ENCODE measurements at places on chromosomes 7 and 10. TPM values are rescaled to one million over a fixed set of nuclear protein-coding genes. Genes with fewer than 3 reads are reported as not detected.

BMI1 gene
- total RNA-seq: 74.6 TPM

HOXA4 gene
- not detected for total RNA-seq

FGFR2 gene
- not detected for total RNA-seq

ANKRD61 gene
- total RNA-seq: 0.38 TPM

EVX1 gene
- total RNA-seq: not detected

STEAP1B gene
- total RNA-seq: 0.37 TPM

GRCh38 chr7:129825209-129825970 is 127.4 kb downstream of the UBE2H start:
- H3K27ac ChIP-seq: peak overlapping the region; percentile 82
- H3K27me3 ChIP-seq: peaks cover 5% of the 10 kb centered on the region
- no peaks in the 10 kb centered on the region for H3K36me3 ChIP-seq
- peaks cover 24% of the 10 kb centered on the region for H3K4me1 ChIP-seq
- H3K4me3 ChIP-seq: peak overlapping the region; percentile 87

- no peak overlapping the region for H3K27ac ChIP-seq
- no peaks in the 10 kb centered on the region for H3K27me3 ChIP-seq
- no peak overlapping the region for H3K4me3 ChIP-seq
- peaks cover 26% of the 10 kb centered on the region for H3K36me3 ChIP-seq
Observed at GRCh38 chr10:6212806-6213205, 10.1 kb downstream of the PFKFB3 start.

GRCh38 chr10:131033166-131034085 is 278.1 kb downstream of the TCERG1L start:
- H3K4me1 ChIP-seq: no peaks in the 10 kb centered on the region
- H3K27me3 ChIP-seq: no peaks in the 10 kb centered on the region
- no peaks in the 10 kb centered on the region for H3K36me3 ChIP-seq

GRCh38 chr7:13822678-13823077 is 166.8 kb downstream of the ETV1 start:
- H3K4me1 ChIP-seq: no peaks in the 10 kb centered on the region
- no peak overlapping the region for H3K27ac ChIP-seq
- no peak overlapping the region for H3K4me3 ChIP-seq
- H3K27me3 ChIP-seq: no peaks in the 10 kb centered on the region

DNA sequence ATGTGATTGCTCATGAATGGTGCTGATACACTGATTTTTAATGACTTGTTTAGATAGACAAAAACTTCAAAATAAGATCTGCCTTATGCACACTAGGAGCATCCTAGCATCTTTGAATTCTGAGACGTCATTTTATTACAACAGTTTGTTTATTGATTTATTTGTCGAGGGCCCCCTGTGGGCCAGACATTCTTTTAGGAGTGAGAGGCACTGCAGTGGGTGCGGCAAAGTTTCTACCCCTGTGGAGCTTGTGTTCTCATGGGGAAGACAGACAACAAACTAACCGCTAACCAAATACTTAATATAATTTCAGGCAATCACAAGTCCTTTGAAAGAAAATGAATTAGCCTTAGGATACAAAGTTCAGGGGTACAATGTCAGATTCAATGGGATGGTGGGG is 363.1 kb downstream of the RPS24 start:
- H3K27ac ChIP-seq: no peak overlapping the region
- no peaks in the 10 kb centered on the region for H3K36me3 ChIP-seq
- H3K4me1 ChIP-seq: no peaks in the 10 kb centered on the region
- no peak for DNase-seq
- H3K4me3 ChIP-seq: no peak overlapping the region

GRCh38 chr7:139108266-139109187 is 993 bp downstream of the ZC3HAV1 start:
- H3K27ac ChIP-seq: peak overlapping the region; percentile 92
- no peaks in the 10 kb centered on the region for H3K27me3 ChIP-seq
- peaks cover 31% of the 10 kb centered on the region for H3K4me1 ChIP-seq
- peak; percentile 57 for DNase-seq
- peaks cover 46% of the 10 kb centered on the region for H3K36me3 ChIP-seq

- DNase-seq: no peak
- no peak overlapping the region for H3K27ac ChIP-seq
- H3K4me1 ChIP-seq: no peaks in the 10 kb centered on the region
- H3K36me3 ChIP-seq: no peaks in the 10 kb centered on the region
- H3K27me3 ChIP-seq: no peaks in the 10 kb centered on the region
Observed at GRCh38 chr7:148155826-148156225, 434.7 kb upstream of the C7orf33 start.

DNA sequence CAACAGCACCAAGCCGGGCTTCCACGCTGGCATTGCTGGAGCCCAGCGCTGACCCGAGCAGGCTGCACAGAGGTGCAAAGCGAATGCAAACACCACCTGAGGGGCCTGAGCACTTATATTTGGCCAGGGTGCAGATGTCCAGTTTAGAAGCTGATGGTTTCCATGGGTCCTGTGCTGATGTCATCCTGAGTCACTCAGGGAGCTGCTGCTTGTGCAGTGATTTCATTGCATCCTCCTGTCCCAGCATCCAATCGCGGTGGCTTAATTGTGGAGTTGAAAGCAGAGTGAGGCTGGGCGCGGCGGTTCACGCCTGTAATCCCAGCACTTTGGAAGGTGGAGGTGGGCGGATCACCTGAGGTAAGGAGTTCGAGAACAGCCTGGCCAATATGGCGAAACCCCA is 410.2 kb upstream of the KLF6 start:
- no peak overlapping the region for H3K4me3 ChIP-seq
- DNase-seq: no peak
- no peaks in the 10 kb centered on the region for H3K36me3 ChIP-seq

- H3K4me3 ChIP-seq: no peak overlapping the region
- no peak overlapping the region for H3K27ac ChIP-seq
- H3K4me1 ChIP-seq: no peaks in the 10 kb centered on the region
- no peak for DNase-seq
Observed at GRCh38 chr7:107408349-107408748, 61.5 kb upstream of the GPR22 start.

GRCh38 chr10:34526758-34527730 is 288.1 kb downstream of the PARD3 start:
- H3K27me3 ChIP-seq: no peaks in the 10 kb centered on the region
- H3K27ac ChIP-seq: no peak overlapping the region
- no peaks in the 10 kb centered on the region for H3K36me3 ChIP-seq
- H3K4me1 ChIP-seq: no peaks in the 10 kb centered on the region

DNA sequence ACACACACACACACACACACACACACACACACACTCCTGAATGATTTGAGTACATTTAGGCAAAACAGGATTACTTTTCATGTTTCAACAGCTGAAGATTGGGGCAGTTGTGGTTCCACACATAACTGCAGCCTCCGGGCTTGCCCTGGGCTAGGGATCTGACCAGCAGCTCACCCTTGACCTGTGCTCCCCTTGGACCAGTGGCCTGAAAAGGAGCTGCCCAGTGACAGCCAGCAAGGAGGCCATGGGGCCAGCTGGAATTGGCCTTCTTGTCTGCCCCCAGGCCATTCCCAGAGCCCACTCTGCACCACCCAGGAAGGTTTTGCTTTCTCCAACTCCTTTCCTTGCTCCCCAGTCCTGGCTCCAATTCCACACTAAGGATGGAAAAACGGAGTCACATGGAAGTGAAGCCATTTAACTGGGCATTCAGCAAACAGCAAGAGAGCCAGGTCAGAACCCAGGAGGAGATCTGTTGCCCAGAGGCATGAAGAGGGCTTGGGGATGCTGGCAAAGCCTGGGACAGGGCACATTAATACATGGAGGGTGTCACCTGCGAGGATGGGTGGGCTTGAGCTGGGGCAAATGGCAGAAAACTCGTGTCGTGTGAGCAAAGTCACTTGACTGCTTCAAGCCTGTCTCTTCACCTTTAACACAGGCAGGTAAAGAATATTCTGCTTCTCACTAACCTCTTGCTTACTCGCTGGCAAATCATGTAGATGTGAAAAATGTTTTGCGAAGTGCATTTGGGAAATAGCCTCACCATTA is 61.5 kb upstream of the GDF10 start:
- DNase-seq: no peak
- H3K36me3 ChIP-seq: no peaks in the 10 kb centered on the region
- H3K4me1 ChIP-seq: peaks cover 3% of the 10 kb centered on the region
- no peak overlapping the region for H3K4me3 ChIP-seq
- H3K27me3 ChIP-seq: no peaks in the 10 kb centered on the region

DNA sequence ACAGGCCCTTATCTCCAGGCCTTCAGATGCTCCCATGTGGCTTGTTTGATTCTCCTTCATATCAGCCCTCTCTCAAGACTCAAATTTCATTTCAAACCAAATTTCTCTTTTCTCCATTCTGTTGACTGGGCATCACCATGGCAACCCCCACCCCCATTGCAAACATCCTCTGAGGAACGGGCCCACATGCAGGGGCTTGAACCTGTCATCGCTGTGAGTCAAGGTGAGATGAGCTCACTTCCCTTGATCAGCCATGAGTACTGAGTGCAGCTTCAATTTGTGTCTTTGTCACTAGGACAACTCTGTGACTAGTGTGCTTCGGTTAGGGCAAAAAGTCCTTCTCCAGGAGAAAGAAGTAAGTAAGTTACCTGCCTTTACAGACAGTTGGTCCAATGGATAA is 41.9 kb downstream of the CALML3 start:
- no peak overlapping the region for H3K27ac ChIP-seq
- DNase-seq: no peak
- no peak overlapping the region for H3K4me3 ChIP-seq
- peaks cover 20% of the 10 kb centered on the region for H3K4me1 ChIP-seq
- H3K27me3 ChIP-seq: peaks cover 13% of the 10 kb centered on the region

DNA sequence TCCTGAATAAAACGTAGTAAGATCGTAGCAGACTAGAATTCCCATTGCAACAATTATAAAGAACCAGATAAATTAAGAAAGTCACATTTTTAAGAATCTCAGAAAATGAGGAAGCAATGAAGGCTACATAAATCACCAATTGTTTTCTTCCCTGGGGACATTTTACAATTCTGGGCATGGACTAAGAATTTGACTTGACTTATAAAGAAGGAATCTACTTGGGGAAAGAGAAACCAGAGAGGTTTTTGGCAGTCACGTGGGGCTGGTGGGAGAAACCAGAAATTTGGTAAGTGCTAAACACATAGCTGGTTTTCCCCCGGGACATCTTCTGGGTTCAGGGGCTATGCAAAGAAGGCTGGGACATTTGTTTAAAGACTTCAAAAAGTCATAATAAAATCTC is 109.8 kb upstream of the IL6 start:
- no peaks in the 10 kb centered on the region for H3K4me1 ChIP-seq
- no peak for DNase-seq
- H3K27me3 ChIP-seq: peaks cover 61% of the 10 kb centered on the region
- no peaks in the 10 kb centered on the region for H3K36me3 ChIP-seq

DNA sequence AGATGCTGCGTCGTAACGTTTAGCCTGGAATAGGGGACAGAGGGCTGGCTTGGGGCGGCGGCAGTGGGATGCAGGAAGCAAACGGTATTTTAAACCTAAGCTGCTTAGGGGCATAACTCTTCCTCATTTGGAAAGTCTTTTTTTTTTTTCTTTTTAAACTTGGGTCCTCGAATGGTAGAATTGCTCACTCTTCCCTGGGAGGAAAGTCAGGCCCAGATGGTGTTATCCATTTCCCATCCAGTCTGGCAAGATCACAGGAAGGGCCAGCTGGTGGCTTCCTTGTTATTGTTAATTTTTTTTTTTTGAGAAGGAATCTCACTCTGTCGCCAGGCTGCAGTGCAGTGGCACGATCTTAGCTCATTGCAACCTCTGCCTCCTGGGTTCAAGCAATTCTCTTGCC is 56.6 kb downstream of the TMEM209 start:
- no peaks in the 10 kb centered on the region for H3K4me1 ChIP-seq
- no peak overlapping the region for H3K27ac ChIP-seq
- no peak for DNase-seq

DNA sequence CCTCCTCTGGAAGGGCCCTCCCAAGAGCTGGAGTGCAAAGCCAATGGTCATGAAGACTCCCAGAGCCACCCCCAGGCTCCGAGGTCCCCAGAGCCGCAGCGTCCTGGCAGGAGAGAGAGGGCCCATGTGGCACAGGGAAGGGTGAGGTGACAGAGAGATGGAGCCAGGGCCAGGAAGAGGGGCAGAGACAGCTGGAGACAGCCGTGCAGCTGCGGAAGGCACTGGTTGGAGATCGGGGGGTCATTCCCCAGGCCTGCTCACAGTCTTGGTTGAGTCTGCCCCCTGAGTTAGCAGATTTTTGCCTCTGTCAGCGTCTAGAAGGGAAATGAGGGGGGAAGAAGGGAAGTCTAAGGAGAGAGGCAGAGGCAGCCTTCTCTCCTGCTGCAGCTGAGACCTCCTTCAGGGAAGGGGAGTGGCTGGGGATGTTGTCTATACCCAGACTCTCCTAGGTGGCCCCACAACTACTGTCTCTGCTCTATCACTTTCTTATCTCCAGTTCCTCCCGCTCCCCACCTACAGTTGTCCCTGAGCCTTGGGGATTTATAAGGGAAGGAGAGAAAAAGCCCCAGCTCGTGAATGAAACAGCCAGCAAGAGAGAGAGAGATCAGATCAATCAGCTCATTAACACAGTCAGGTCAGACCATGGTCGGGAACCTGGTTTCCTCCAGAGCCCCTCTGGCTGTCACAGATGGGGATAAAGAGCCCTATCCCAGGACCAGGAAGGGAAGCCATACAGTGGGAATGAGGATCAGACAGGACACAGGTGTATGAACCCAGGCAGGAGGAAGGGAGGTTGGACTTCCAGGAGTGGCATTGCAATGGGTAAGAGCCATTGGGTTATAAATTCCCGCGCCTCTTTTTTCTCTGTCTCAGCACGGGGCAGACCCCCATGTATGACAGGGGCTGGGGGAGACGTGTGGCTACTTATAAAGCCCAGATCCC is 1.2 kb downstream of the GAL3ST4 start:
- no peaks in the 10 kb centered on the region for H3K36me3 ChIP-seq
- DNase-seq: no peak
- no peak overlapping the region for H3K27ac ChIP-seq
- peaks cover 72% of the 10 kb centered on the region for H3K4me1 ChIP-seq
- H3K27me3 ChIP-seq: peaks cover 43% of the 10 kb centered on the region

- H3K36me3 ChIP-seq: no peaks in the 10 kb centered on the region
- peak overlapping the region; percentile 79 for H3K4me3 ChIP-seq
- H3K27ac ChIP-seq: peak overlapping the region; percentile 85
- peaks cover 14% of the 10 kb centered on the region for H3K27me3 ChIP-seq
Observed at GRCh38 chr10:86400705-86401587, 34.4 kb upstream of the GRID1 start.

GRCh38 chr10:43700306-43700705 is 51.6 kb upstream of the ZNF32 start:
- H3K4me1 ChIP-seq: no peaks in the 10 kb centered on the region
- DNase-seq: no peak
- no peaks in the 10 kb centered on the region for H3K36me3 ChIP-seq
- no peaks in the 10 kb centered on the region for H3K27me3 ChIP-seq
- no peak overlapping the region for H3K27ac ChIP-seq
- no peak overlapping the region for H3K4me3 ChIP-seq

GRCh38 chr7:25895792-25896171 is 256.2 kb upstream of the NFE2L3 start:
- no peak for DNase-seq
- H3K4me3 ChIP-seq: peak overlapping the region; percentile 34
- H3K27me3 ChIP-seq: peaks cover 25% of the 10 kb centered on the region

Measured in activated CD8-positive, alpha-beta memory T cell treated with anti-CD3 and anti-CD28 coated beads, Interleukin-2, amount 10 ng/mL, durations not matched to agents 7 days and 5 days (primary cell).